ENCODE measurements at places on chromosomes 2 and 18.

DNA sequence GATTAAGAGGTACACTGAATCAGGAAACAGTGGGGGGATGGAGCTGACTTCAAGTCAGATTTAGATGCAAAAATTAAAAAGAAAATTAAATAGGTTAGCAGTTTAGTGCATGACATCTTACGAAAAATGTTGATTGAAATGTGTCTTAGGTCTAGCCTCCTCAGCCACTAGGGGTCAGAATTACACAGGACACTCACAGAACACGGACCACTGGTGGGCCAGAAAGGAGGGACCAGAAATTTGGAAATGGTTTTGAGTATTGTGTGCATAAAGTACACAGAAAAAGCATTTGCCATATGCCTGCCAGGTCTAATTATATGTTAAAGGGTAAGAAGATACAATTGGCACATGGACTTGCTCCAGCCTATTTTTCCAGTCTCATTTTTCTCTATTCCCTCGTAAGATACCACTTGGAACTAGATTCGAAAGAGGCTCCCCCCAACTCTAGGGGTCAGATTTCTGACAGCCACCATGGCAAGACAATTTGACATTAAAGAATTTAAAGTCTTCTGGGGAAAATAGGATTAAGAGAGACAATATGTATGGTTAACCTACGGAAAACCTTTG, 550.2 kb upstream of the SETBP1 start:
- DNase-seq = no peak

DNA sequence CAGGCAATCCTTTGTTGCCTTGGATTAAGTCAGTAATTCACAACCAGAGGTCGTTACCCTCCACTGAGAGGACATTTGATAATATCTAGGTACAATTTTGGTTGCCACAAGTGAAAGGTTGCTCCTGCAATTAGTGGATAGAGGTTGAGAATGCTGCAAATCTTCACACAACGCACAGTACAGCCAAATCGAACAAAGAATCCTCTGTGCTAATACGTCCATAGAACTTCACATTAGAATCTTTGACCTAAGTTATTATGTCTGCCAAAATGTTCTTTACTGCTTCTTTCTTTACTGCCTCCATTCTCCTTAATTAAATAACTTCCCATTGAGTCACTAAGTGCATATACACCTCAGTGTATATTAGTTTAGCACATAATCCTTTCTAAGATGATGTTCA, 879.5 kb downstream of the TRIB2 start:
- no peak for DNase-seq

DNA sequence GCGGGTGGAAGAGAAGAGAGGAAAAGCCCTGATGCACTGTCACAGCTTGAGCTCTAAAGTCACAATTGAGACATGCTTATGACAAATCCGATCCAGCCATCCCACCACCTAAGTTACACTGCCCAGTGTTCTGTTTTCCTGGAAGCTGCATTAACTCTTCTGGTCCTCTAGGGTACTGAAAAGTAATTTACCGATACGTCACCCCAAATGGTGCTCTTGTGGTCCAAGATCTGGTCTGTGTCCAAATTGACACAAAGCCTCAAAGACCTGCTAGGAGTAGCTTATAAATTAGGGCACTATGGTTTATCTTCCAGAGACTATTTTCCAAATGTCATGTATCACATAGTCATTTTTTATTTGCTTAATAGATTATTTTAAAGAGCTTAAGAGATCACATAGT, 186.7 kb upstream of the ETAA1 start:
- no peak for DNase-seq

DNA sequence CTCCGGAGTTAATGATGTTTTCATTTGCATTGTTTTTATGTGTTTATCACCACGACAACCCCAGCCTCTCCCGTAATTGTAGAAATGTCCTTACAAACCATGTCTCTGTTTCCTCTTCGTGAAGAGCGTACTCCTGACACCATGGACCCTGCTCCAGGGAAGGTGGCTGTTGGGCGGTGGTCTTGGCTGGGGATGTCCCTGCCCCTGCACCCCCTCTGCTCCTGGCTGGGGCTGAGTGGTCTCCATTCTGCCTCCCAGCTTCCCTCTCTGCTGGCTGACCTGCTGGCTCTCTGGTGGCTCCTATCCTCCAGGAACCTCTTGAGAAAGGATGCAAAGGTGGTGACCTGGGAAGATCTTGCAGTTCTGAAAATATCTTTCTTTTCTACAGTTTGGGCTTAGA, 81.1 kb downstream of the ASB1 start:
- no peak for DNase-seq

DNA sequence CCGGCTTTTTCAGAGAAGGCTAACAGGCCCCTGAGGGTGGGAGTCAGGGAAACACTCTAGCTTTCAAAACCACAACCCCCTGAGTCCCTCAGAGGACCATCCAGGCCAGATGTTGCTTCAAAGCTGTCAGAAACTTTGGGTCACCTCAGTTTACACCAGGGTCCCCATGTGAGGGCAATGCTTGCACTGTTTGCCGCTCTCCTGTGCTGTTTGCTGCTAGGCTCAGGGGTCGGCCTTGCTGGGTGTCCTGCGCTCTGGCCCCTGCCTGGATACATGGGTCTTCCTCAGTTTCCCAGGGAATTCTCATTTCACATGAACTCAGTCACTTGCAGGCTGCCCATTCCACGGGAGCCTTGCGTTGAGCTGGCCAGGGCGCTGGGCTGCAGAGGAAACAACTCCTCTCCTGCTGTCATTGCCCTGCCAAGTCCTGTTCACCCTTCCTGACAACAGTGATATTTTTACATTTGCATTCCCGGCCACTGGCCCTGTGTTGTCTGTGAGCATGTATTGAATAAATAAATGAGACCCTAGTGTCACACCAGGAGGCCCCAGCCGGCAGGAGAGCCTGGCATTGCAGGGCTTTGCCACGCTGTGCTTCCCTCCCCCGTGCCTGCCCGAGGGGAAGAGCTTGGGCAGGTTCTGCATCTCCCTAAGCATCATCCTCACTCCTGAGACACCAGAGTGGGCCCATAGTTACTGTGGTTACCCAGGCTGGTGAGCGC, 73.2 kb upstream of the RAB6C start:
- no peak for DNase-seq

GRCh38 chr18:54734059-54734458, 94.2 kb upstream of the RAB27B start:
- no peak for DNase-seq

DNA sequence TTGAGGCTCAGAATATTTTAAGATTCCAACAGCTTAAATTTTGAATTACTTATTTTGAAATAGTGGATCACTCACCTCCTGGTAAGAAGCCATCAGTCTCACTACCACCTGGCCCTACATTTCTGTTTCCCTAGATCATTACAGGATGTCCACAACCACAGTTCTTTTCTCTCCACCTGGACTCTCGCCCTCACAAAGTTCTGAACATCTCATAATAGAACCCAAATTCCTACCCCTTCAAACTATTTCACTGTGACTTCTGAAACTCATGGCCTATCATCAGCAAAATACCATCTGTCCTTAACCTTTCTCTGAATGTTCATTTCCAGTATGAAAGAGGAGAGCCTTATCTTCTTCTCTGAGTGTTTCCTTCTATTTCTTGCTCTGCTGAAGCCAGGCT, 299.2 kb upstream of the MGAT5 start:
- no peak for DNase-seq

DNA sequence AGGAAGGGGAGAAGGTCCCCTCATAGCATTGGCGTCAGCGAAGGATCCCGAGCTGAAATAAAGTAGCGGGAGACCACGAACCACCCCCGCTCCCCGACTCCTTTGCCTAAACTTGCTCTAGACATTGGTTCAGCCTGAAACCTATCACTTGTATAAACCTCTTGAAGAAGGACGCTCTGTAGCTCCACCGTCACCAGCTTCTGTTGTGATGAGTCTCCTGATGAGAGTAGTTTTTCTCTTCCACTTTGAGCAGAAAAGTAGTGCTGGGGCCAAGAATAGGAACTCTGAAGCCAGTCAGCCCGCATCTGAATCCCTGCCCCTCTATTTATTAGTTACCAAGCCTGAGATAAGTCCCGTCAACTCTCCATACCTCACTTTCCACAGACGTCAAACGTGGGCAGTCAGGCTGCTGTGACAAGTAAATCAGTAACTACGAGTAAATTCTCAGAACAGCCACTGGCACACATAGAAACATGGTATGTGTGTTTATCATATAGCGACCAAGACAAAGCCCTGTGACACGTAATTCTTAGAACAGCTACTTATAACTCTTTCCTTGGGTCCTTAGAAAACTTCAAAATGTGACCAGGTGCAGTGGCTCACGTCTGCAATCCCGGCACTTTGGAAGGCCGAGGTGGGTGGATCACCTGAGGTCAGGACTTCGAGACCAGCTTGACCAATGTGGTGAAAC, 61.7 kb downstream of the CD226 start:
- no peak for DNase-seq

DNA sequence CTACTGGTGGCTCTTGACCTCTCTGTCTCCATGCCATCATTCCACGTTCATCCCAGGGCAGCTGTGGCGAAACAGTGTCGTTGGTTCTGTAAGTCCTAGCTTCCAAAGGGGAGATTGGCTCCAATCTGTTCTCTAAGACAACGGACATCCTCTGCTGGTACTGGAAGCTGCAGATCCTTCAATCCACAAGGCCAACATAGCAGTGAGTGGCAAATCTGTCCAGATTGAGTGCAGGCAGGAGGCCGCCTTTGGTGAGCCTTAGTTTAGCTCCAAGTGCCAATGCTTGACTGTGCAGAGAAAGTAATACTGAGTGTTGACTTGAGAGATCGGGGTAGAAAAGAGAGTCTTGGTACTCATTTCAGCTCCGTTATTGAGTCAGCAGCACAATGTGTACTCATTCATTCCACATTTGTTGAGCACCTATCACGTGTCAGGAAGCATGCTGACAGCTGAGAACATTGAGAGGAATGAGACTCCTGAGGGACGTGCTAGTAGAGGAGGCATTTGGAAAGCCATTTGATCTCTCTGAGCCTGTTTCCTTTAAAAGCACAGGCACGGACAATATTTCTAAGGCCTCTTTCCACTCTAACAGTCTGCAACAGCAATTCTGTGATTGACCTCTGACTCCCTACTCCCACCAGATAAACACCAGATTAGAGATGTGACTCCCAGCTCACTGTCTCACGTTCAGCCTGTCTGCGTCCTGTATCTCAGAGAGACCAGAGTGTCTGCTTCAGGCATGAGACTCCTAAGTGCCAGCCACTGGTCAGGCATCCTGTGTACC, 306.0 kb downstream of the CLIP4 start:
- no peak for DNase-seq

DNA sequence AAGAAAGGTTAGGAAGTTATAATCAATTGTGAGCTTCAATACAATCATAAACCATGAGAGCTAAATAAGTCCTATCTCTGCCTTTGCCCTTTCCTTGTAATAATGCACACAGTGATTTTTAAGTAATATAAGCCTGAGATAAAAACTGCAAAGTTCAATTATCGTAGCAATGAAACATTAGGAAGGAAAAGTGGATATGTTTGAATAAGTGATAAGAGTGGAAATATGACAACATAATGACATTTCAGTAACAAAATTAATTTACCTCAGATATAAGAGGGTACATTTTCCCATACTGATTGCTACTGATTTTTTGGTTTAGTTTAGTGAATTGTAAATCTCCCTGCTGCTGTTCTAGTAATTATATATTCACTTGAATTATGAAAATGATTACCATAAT, 164.2 kb upstream of the FANCL start:
- DNase-seq = no peak

DNA sequence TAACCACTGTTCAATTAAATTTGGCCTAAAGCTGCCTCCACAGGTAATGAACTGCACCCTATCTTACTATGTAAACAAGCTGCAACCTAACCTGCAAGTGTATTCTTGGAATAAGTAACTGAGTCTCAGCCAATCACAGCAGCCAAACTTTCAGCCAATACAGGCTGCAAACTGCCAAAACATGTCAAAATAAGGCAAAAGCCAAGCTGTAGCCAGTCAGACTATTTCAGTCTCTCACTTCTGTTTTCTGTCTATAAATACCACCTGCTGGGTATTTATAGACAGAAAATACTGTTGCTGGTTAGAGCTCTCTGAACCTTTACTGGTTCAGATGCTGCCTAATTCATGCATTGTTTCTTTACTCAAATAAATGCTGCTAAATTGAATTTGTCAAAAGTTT, 14.3 kb downstream of the C2orf76 start:
- DNase-seq = no peak

DNA sequence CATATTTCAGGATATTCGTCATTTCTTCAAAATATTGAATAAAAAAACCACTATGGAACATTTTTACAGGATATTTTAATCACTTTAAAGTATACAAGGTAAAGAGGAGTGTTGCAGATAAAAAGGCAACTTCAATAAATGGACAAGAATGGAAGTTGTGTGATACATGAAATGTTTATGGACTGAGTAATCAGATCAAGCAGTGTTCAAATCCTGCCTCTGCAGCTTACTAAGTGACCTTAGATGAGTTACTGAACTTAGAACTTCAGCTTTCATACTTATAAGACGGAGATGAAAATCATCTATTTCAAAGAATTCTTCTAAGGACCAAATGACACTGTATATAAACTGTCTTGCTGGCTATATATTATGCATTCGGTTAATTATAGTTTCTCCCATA, 87.2 kb downstream of the LNPK start:
- no peak for DNase-seq

DNA sequence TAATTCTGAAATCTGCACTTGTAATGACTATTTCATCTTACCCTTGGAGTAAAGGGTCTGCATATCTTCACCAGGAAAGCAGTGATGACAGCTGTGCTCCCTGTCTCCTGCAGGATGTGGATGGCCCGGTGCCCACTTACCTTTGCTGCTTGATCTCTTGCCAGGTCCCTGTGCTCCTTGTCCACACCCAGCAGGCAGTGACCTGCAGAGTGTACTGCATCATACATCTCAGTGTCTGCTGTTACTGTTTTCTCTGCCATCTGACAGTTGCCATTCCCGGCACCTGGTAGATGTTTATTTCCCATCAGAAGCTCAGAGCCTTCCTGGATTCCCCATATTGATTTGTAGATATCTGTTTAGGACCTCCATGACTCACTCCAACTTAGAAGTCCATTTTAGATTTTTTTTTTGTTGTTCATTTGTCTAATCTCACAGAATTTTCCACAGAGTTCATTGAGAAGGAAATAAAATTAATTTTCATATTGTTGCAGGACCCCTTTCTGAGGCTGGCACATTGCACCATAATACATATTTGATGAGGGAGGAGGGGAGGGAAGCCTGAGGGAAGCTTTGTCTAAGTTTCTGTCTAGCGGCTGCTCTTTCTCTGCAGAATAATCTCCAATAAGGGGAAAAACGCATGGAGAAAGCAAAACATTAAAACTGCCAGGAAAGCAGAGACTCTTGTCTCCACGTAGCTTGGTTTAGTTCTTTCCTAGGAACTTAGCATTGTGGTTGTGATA, 697.5 kb upstream of the RAB6C start:
- DNase-seq = no peak

GRCh38 chr2:159204381-159205144, 81.9 kb downstream of the WDSUB1 start:
- no peak for DNase-seq
